ENCODE measurements at places on chromosomes 7 and 10. TPM values are rescaled to one million over a fixed set of nuclear protein-coding genes. Genes with fewer than 3 reads are reported as not detected.

GPR15LG gene
- total RNA-seq, result not detected

DNA sequence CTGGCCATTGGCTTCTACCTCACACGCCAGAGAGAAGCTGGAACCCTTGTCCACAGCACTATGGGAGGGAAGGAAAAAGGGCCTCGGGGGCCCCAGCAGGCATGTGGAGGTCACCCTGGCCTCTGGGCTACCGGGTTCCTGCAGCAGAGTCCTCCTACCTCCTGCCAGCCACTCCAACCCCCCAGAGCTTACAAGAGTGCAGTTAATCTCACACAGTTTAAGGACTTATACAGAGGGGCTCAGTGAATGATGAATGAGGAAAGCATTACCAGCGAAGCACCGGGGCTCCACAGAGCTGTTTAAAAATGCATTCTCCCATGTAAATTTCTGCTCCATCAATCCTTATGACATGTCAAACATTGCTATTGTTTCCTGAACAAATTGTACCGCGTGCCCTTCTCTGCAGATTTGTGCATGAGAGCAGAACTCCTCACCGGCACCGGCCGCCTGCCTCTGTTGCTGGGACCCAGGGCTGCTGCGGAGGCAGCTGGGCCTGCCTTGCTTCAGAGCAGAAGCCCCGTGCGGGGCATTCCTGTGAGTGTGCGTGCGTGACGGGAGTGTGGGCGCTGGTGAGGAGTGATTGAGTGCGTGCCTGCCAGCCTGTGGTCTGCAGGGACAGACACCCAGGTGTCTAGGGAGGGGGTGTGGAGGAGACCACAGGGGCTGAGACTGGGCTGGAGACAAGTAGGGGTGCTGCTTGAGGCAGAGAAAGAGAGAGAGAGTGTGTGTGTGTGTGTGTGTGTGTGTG is 52.8 kb downstream of the C10orf105 start:
- DNase-seq, result no peak

GBX1 gene
- 0.91 TPM for total RNA-seq

DNA sequence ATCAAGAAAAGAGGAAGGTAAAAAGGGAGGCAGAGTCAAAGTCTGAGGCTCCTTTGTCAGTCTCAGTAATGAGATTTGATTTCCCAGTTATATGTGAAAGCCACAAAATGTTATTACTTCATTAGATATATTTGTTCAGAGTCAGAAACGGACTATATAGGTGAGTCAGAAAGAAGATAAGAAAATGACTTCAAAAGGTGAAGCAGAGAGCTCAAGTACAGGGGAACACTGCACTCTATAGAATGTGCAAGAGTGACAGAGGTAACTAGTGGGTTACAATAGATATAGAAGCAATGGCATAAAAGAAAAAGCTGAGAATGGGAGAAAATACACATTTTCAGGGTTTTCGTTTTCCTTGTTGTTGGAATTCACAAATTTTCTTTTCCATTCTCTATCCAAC is 43.3 kb downstream of the DGKB start:
- no peak for DNase-seq

CASP2 gene
- total RNA-seq, result 4.7 TPM

DNA sequence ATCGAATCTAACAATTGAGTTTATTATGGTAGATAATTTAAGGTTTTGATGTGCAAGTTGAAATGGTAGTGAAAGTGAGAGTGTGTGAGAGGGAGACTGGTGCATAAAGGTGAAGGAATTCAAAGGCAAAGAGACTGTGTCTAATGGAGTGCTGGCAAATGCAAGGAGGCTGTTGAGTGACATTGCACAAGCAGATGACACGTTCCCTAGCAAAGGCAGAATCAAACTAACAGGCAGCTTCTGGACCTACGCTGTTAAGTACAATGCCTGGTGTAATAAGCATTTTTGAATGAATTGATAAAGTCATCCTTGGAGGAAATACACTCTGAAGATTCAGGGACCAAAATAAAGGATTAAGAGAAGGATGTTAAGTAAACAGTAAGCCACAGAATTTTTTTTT is 11.7 kb upstream of the GPR141 start:
- DNase-seq, result no peak

- no peak for DNase-seq
Observed at GRCh38 chr10:116760919-116761318, 18.6 kb upstream of the HSPA12A start.

MRLN gene
- 82.0 TPM for total RNA-seq

- DNase-seq, result no peak
Observed at GRCh38 chr10:3959370-3960325, 174.6 kb upstream of the KLF6 start.

GRCh38 chr7:128036226-128036940 is 5.1 kb upstream of the LRRC4 start:
- DNase-seq, result no peak

DNA sequence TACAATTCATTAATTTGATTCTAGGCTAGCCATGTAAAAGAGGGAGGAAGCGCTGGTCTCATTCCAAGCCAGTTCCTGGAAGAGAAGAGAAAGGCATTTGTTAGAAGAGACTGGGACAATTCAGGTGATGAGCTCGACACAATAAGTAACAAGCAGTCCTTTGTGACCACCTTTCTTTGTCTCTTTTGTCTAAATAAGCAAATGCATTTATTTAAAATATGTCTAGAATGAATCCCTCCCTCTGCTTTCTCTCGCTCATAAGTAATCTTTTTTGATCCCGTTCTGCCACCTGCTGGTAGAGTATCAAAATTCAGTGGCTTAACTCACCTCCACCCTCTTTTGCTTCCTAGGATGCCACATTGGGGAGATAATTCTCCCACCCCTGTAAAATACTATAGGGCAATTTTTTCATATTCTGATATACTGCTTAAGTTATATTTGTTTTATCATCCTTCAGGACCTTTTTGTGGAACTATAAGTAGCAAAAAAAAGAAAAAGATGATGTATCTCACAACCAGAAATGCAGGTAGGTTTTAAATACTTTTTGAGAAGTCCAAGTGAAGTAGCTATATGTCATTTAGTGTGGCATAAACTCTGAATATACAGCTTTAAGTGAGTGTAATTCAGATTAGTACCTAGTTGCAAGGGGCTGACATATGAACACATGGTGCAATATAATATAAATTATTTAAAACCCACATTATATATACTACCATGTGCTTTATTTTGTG is 91.5 kb downstream of the GSDME start:
- no peak for DNase-seq

ADGRA1 gene
- total RNA-seq, result not detected

- DNase-seq, result peak; percentile 51
Observed at GRCh38 chr10:21078410-21079329, 181.6 kb upstream of the NEBL start.

DNA sequence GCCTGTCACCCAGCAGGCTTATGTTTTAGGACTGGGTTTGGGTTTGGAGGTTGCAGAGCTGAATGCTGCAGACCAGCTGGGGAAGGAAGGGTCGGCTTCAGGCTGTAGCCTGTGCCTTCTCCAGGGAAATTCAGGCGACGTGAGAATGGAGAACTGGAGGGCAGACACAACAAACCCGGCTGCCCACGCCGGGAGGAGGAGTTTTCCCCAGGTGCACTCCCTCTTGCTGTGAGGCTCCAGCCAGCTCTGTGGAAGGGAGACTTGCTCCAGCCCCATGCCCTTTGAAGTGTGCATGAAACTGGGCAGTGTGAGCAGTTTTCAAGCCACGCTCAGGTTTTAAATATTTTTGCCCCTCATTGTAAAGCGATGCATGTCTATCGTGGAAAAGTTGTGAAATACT is 279.1 kb downstream of the CCSER2 start:
- no peak for DNase-seq

OGDHL gene
- total RNA-seq, result 0.32 TPM

CPN1 gene
- not detected for total RNA-seq

CPSF4 gene
- total RNA-seq, result 27.8 TPM

NPC1L1 gene
- total RNA-seq, result 0.28 TPM

GRCh38 chr7:21568762-21569161 is 25.9 kb downstream of the DNAH11 start:
- DNase-seq, result no peak

ENKUR gene
- total RNA-seq, result not detected

- no peak for DNase-seq
Observed at GRCh38 chr7:111104710-111105109, 13.8 kb downstream of the LRRN3 start.

- peak; percentile 94 for DNase-seq
Observed at GRCh38 chr10:124521429-124521871, 59.8 kb downstream of the LHPP start.

DNA sequence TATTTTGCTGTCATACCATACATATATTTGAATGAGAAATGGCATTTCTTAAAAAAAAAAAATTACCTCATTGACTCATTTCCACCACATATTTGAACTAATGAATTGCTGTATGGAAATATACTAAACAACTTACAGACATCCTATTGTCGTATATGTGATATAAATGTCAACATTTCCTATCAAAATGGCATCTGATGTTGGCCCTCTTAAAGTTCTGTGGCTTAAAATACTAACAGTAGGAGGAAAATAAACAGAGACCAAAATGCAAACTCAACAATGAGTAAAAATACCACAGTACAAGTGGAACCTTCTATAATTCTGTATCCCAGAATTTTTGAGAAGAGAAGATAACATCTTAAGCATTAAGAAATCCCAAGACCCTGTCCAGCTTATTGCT is 405.6 kb upstream of the GALNT17 start:
- no peak for DNase-seq

DNA sequence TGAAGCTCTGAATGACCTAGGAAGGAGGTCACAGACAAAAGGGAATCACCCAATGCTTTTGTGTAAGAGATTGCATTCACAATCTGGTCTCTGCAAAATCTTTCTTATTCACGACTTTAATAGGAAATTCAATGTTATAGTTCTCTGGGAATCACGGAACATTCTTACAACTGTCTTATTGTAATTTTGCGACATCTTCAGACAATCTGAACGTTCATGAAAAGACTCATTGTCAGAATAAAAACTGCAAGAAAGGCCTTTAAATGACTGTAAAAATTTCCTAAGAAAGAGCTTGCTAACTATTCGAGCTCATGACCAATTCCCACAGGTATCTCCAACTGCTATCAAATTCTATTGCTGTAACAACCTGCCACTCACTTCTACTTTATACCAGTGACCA is 130.7 kb downstream of the DGKI start:
- DNase-seq, result no peak

DNA sequence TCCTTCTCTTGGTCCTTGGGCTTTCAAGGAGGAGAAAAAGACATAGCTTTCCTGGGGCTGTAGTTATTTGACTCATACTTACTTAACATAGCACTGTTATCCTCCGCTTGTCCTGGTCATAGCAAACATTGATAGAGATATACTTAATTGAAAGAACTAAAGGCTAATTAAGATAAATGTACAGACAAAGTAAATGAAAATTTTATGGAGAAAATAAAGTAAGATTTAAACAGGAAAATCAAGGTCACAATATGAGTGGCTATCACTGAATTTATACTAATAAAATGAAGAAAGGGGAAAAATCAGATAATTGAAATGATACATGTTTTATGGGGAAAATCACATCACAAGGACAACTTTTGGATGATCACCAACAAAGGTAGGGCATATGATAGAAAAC is 849.7 kb downstream of the GRM8 start:
- no peak for DNase-seq

DNA sequence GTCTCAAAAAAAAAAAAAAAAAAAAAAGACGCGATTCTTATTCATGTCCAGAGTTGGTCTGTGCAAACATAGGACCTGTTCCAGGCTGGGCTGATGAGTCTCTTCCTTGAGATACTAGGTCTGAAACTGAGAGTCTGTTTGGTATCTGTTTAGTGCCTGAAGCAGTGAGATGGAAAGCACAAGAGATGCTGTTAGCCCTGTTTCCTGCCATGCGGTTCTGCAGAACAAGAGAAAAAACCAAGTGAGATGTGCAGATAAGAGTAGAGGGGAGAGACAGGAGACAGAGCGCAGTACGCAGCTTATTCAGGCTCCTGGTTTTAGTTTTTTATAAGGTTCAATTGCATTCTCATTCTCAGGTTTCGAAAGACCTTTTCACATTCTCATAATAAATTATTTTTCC is 85.8 kb upstream of the PRKCQ start:
- DNase-seq, result no peak

SLC26A5 gene
- total RNA-seq, result not detected

GRCh38 chr10:78747401-78748234 is 321.1 kb upstream of the ZMIZ1 start:
- DNase-seq, result no peak

FGL2 gene
- total RNA-seq, result 3.0 TPM

GRCh38 chr10:132162021-132162531 is 24.7 kb upstream of the DPYSL4 start:
- DNase-seq, result peak; percentile 48

TSPAN15 gene
- total RNA-seq, result 35.0 TPM

PSMC2 gene
- 190 TPM for total RNA-seq

NANOS1 gene
- total RNA-seq, result 59.4 TPM

GRCh38 chr7:111842491-111842890 is 280.2 kb upstream of the IMMP2L start:
- no peak for DNase-seq

- no peak for DNase-seq
Observed at GRCh38 chr7:122310119-122311021, 5.8 kb upstream of the FEZF1 start.

DNA sequence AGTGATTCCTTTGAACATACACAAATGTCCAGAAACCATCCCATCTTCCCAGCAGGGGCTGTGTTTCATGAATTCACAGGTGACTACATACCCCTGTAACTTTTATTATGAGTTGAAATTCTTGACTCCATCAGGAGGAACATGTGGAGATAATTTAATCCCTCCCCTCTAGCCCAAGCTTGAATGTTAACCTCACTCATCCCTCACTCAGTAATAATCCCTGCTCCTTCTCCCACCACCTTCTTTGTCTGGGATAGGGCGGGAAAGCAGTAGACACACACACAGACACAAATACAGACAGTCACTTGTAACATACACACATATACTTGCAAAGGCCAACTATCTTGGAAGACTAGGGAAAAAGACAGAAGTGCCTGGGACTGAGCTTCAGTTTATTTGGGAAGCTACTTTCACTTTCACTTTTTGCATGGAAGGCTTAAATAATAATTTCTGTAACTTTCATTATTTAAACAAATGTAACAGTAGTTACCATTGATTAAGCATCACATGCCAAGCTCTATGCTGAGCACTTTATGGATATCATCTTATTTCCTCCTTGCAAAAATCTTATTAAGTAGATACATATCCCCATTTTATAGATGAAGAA is 7.3 kb downstream of the AASS start:
- no peak for DNase-seq

- no peak for DNase-seq
Observed at GRCh38 chr10:13092291-13093102, 7.5 kb upstream of the OPTN start.

GRCh38 chr7:37218956-37219355 is 229.7 kb downstream of the ELMO1 start:
- no peak for DNase-seq

- DNase-seq, result no peak
Observed at GRCh38 chr10:12025591-12025990, 17.0 kb downstream of the UPF2 start.

Data from psoas muscle (tissue), 8 donors.